ENCODE measurements at places on chromosomes 2 and 18.

GRCh38 chr2:70691497-70692140, 76.4 kb downstream of the ADD2 start:
- DNase-seq = no peak

- DNase-seq = no peak
These were observed 1400.7 kb upstream of the ACVR2A start for GRCh38 chr2:146444085-146444484.

DNA sequence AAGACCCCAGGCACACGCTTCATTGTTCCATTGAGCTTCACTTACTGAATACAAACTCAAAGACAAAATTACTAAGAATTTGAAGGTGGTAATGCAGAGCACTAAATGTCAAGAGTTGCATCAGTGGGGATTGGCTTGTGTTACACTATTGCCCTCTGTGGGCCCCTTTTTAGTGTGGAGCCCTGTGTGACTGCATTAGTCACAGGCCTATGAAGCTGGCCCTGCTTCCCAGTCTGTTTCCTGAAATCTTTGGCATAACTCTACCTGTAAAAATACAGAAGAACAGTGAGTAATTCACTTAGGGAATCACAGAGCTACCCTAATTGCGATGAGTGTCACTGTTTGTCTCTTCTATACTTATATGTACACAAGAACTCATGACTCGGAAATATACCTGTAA, 40.0 kb upstream of the STPG4 start:
- DNase-seq = no peak

GRCh38 chr2:189574793-189575475, 5.7 kb downstream of the SLC40A1 start:
- no peak for DNase-seq

- DNase-seq = no peak
These were observed 268.3 kb upstream of the CDH20 start for GRCh38 chr18:61064911-61065310.

Measured in CD4-positive, alpha-beta T cell treated with Interleukin-15 for 1 hour (primary cell).